Left renal cortex interstitium (tissue), 4 donors: ENCODE measurements at places on chromosomes 4 and X. TPM values are rescaled to one million over a fixed set of nuclear protein-coding genes. Genes with fewer than 3 reads are reported as not detected.

The TEX13B gene
- polyA plus RNA-seq: not detected

The AFP gene
- 948 TPM for polyA plus RNA-seq

GRCh38 chr4:22363036-22363435 lies 152.8 kb downstream of the ADGRA3 start:
- no peak for DNase-seq

- no peak for DNase-seq
Observed at GRCh38 chrX:39808471-39808917, 289.3 kb downstream of the BCOR start.
